ENCODE measurements at places on chromosomes 7 and 10.

GRCh38 chr10:15515202-15515601, 144.1 kb upstream of the FAM171A1 start:
- no peak for DNase-seq

GRCh38 chr7:149723082-149723767, 50.2 kb downstream of the ZNF467 start:
- no peak for DNase-seq

- DNase-seq, result no peak
Observed at GRCh38 chr10:32362571-32362970, 15.6 kb upstream of the EPC1 start.

- DNase-seq, result no peak
Observed at GRCh38 chr7:46153583-46153950, 232.5 kb upstream of the IGFBP3 start.

DNA sequence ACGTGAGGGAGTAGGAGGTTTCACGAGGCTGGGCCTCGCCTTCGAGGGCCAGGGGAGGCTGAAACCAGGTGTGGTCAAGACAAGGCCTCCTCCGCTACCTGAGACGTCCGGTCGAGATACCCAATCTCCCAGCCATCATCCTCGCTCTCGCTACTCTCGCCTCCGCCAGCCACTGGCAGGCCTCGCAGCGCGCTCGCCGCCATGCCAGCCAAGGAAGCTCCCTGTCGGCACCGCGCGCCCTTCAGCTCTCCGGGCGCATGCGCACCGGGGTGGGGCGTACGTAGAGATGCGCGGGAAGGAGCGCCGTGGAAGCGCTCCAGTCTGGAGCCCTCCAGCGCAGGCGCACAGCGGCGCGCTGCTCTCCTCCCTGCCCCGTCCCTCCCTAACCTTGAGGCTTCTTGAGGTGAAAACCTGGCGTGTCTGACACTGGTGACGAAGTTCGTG, at the start of gene ASZ1:
TSS of gene ASZ1 (minus strand) at position 236 of the 444 bp plus-strand sequence. CDS start at position 203, 33 bp downstream.
- DNase-seq, result no peak

DNA sequence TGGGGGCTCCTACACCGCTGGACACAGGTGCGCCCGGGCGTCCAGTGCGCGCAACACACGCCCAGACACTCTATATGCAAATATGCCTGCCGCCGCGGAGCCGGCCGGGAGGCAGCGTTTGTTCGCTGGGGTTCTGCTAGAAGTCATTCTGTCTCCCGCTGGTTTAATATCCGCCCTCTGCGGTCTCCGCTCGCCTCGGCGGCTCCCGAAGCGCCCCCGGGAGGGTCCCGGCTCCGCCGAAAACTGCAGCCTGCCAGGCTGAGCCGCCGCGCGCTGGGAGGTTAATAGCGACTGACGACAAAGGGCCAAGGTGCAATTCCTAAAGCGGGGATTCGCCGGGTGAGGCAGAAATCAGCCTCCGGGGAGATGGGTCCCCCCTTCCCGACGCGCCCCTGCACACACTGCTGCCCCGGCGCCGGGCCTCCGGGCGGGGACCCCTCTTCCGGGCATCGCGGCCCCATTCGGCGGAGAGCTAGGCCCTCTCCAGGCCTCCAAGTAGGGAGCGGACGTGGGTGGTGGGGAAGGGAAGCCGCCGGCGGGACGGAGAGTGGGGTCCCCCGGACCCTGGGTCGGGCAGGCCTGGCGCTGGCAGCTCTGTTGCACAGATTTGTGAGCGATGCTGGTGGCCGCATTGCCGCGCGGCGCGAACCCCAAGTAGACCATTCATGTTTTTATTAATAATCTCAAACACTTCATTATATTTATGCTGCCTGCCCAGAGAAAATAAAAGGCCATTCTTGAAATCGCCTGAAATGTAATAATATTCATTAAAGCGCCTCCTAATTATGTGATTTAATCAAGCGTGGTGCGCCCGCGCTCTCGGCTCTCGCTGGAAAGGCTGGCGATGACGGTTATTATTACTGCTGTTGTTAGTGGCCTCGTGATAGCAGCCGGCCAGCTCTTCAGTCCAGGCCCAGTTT, 9.1 kb downstream of the EN2 start:
- DNase-seq, result no peak

GRCh38 chr10:63605197-63605967, 84.2 kb downstream of the REEP3 start:
- no peak for DNase-seq

DNA sequence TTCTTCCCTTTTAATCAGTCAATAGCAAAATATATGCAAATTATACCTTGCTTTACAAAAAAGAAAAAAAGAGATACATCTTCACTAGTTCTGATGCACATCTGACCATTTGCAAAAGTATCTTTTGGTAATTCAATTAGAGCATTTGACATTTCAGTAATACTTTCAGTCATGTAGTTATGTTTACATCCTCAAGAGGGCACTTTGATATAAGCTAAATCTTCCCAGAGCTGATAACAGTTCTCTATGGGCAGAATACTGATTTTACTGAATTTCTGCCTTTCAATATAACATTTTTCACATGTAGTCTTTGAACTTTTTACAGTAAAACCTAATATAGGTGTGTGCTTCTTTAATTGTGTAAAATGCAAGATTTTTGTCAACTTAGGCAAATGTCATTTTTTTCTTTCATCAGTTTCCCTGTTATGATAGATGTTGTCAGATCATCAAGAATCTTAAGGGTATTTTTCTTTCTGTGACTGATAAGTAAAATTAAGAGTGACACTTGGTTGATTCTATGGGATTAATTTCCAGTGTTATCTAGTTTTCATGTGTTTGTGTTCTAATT, 703.5 kb upstream of the SEMA3D start:
- no peak for DNase-seq

DNA sequence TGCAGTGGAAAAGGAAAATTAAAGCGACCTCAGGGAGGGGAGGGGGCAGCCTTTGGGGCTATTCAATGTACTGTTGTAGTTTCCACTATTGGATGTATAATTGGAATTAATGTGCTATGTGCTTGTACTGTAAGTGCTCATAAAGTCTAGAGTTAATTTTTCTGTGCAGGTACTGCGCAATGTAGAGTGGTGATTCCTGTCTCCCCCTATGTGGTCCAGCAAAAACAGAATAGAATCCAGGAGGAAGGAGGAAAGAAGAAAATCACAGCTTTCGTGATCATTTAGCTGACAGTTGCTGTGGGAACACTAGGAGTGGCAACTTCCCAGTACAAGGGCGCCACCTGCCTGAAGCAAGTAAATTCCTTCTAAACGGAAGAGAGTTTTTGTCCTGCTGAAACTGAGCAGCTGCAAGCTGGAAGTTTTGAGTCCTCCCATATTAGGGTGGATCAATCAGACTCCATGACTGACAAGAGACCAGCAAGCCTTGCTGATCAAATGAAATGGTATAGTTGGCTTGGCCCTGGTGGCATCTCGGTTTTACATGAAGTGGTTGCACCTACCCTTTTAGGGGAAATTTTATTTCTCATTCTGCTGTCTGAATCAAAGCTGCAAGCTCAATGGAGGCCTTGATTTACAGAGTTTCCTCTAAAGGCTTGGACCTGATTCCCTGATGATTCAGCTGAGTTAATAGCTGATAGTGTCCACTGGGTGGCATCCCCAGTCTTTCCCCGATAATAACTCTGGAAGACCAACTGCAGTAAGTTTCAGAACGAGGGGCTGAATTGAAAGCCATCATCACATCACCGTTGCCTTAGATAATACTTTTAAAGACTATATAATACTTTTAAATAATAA, 299.8 kb downstream of the HGF start:
- peak; percentile 74 for DNase-seq

DNA sequence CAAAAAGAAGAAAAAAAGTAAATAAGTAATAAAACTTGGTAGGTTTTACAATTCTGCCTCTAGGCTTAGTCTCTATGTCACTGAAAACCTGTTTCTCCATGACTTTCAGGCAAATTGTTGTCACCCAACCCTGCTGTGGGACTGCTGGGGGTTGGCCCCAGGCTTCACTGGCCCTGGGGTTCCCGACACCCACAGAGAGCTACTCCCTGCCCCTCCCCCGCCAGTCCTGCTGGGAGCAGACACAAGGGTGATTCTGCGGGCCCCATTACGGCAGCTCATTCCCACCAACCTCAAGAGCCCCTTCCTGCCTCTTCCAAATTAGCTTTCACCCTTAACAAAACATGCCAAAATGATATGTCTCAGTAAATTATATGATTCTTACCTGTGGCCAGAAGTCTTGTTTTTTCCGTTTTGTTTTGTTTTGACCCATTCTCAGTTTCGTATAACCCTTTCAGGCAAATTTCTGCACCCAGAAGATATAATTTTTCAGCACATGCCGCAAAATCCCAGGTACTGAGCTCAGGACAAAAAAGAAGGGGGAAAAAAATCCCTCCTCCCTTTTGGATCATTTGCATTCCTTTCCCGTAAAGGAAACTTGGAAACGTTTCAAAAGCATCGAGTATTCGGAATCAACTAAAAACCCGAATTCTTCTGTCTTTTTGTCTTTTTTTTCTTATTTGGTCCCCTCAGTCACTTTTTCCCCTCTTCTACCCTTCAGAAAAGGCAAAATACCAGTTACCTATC, 27.8 kb downstream of the CHST15 start:
- no peak for DNase-seq

DNA sequence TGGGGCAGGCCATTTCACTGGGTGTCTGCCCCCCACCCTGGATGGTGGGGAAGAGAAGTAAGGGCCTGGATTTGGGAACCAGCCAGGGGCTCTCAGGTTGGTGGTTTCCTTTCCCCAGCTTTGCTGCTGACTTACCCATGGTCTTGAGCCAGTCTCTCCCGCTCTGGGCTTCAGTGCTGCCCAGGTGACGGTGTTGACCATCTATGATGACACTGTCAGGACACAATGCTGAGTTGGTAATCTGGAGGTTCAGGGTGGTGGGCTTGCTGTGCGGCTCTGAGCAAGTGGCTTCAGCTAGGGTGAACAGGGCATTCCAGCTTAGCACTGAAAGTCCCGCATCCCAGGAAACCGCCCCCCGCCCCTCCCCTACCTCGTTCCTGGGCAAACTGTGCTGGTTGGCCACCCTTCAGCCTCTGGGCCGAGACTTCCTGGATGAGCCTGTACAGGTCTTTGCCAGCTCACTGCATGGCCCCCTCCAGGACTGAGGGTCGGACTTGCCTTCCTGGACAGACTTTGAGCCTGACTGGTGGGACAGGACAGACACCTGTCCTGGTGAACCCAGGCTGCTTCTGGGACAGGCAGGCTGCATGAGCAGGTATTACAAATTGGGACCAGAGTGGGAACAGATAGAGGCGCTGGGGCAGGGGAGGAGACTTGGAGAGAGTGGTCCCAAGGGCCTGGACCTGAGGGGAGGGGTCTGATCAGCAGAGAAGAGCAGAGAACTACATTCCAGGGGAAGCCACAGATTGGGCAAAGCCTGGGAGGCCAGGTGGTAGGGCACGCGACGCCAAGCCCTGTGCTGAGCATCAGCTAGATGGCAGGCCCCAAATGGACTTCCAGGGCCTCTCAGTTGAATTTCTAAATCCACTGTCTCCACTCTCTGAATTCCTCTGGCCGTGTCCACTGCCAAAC, 19.9 kb upstream of the ZMIZ1 start:
- peak; percentile 17 for DNase-seq

DNA sequence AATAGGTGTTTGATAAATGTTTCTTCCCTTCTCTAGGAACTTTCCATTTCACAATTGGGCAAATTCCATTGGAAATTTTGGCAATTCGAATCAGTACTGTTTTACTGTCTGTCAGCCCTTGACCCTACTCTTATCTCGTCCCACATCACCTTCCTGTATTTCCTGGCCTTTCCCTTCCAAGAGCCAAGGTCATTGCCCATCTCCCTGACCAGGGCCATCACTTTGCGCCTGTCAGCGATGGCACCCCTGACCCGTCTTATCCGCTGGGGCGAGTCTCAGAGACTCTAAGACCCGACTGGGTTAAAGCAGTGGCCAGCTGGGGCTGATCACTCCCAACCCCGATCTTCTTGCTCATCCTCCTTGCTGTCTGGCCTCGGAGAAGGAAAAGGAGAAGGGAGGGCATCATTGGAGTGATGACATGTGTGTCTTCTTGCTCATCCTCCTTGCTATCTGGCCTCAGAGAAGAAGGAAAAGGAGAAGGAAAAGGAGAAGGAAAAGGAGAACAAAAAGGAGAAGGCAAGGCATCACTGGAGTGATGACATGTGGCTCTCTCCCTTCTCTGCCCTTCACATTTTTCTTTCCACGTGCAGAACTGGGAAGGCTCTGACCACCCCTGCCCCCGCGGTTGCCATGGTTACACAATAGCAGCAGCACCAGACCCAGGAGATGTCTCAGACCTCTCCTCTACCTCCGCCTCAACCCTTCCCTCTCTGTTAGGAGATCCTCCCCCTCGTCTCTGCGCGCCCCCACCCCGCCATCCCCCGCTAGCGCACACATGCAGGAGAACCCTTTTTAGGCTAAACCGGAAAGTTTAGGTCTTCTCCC, 2.0 kb downstream of the SEMA3D start:
- DNase-seq, result peak; percentile 40

- DNase-seq, result no peak
Observed at GRCh38 chr7:101630591-101630990, 1.5 kb upstream of the MYL10 start.
